ENCODE measurements at places on chromosomes 1 and 21.

DNA sequence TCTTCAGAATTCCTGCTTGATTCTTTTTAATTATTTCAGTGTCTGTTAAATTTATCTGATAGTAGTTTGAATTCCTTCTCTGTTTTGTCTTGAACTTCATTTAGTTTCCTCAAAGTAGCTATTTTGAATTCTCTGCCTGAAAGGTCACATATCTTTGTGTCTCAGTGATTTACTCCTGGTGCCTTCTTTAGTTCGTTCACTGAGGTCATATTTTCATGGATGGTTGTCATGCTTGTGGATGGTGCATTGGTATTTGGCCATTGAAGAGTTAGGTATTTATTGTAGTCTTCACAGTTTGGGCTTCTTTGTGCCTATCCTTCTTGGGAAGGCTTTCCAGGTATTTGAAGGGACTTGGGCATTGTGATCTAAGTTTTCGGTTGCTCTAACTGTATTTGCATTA, 267.9 kb downstream of the HHAT start:
- DNase-seq: no peak

GRCh38 chr1:245765230-245766000, 610.6 kb downstream of the KIF26B start:
- no peak for DNase-seq

GRCh38 chr21:46063227-46063626, 34.7 kb upstream of the COL6A2 start:
- no peak for DNase-seq

DNA sequence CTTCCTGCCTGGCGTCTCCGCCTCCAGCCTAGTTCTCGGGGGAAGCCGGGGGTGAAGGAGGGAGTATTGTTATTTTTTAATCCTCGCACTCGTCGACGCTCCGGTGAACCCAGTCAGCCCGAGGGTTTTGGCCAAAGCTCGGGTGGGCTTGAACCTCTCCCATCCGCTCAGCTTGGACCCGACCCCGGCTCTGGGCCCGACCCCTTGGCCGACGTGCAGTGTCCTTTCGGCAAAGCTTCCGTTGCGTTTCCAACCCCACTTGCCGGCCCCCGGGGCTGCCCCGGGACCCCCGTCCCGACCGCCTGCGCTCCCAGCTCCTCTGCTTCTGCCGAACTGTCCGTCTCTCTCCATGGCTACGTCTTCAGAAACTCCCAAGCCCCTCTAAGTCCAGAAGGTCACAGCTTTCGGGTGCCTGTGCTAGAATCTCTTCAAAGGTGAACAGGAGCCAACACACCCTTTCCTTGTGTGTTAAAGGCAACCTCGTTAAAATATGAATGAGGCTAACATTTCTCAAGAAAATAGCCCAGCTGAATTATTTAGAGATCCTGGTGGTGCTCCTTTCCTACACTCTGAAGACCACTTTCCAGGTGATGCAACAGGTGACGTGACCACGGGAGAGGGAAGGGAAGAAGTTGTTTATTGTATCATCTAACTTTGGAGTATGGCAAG, 647 bp downstream of the DESI2 start:
- DNase-seq: no peak

GRCh38 chr1:62732331-62732730, 44.1 kb upstream of the DOCK7 start:
- no peak for DNase-seq

DNA sequence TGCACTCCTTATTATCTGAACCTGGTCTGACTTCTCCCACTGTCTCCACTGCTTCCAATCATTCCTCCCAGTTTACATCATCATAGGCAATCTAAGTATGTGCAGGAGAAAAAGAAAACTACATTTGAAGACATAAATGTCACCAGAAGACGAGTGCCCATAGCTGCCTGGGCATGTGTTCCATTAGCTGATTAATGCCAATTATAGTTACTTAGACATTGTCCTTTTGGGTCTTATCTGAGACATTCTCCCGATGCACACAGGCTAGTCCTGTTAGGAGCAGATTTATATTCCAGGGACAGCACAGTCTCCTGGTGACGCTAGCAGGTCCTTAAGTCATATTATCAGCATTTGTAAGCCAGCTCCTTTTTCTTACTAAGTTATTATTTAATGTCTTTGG, 52.6 kb upstream of the PTGFRN start:
- DNase-seq: peak; percentile 40

DNA sequence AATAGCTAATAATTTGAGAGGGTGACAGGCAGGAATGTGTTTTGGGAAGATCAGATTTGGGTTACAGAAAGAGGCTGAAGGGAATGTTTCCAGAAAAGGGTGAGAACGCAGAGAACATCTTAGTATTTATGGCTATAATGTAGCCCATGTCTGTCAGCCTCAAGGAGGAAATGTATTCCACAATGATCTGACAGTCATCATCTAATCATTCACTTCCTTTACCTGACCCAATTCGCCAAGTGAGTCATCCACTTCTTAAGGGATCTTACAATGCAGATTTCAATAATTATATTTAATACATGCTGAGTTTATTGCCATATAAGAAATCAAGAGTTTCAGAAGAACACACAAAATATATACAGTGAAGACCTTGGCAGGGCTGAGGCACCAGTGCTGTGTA, 10.8 kb downstream of the TRIM45 start:
- DNase-seq: no peak

GRCh38 chr1:86866665-86867064, 47.3 kb downstream of the SELENOF start:
- DNase-seq: no peak

GRCh38 chr1:150567341-150567716, 12.1 kb downstream of the MCL1 start:
- no peak for DNase-seq

DNA sequence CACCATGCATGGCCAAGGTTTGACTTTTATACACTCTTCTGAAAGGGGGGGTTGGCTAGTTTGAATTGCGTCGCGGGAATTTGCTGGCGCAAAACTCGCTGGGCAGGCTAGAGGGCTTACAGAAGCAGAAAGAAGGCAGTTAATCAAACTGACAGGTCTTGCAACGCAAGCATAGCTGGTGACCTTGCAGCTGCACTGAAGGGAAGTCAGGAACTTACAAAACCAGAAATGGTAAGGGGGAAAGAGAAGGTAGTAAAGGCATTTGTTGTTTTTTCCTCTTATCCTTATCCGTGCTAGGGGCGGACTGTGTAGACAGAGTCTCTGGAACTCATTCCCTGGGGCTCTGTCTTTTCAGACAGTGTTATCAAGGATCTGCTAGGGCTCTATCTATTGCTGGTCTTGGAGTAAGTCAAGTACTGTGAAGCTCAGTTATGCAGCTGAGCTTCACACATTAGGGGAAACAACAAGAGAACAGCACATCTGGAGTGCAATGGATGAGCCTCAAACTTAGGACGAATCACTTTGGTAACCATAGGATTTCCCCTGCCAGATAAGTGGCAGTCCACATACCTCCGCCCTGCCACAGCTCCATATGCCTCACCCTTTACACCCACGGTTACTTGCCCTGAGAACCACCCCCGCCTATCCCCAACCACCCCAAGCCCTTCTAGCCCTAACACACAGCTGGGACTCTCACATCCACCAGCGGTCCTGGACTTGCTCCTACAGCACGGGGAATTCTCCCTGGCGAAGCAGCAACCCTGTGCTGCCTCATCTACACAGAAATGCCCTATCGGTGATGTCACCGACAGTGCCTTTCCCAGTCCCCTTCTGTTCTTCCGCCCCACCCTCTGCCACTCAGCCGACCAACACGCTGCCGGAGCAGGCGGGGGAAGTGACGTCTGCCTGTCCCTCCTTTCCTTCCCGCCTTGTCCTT, 251.4 kb downstream of the FAM72C start:
- DNase-seq: no peak

DNA sequence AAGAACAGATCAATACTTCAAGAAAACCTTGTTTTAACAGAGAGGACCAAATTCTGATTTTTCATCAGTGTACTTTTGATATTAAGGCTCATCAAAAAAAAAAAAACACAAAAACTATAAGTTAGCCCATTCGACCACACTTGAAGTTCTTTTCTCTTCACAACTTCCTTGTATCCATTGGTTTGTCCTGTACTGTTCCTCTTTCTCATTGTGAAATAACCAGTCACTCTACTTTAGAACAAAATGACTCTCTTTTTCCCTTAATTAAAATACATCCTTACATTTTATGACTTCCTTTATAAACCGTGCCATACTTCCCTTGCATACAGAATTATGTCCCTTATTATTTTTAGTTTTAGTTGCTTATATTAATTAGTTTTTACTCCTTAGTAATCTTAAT, 8.4 kb downstream of the QSOX1 start:
- no peak for DNase-seq

DNA sequence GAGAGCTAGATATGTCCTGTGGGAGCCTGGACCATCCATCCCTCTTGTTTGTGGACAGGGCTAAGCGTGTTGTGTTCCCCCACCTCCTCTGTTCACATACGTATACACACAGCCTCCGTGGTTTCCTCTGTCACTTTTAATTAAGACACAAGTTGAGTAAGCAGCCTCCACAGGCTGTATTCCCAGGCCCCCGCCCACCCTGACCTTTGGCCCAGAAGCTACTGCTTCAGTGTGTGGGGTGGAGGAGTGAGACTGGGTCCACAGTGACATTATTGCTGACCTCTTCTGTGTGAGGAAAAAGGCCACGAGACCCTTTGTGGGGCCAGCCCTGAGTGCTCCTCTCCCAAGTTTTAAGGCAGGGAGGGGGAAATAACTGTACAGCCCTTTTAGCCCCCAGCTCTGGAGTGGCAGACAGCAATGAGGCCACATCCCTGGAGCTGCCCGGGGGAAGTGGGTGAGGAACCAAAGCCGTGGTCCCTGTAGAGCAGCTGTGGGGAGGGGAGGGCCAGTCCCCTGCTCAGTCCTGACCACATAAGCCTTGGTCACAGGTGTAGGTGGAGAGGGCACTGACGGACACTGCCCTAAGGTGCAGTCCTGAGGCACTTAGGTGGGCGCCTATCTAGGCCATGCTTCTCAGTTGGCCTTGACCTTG, 4.4 kb downstream of the ELOVL1 start:
- DNase-seq: no peak

- no peak for DNase-seq
Measured at GRCh38 chr1:96992871-96993270, 271.3 kb downstream of the PTBP2 start.

DNA sequence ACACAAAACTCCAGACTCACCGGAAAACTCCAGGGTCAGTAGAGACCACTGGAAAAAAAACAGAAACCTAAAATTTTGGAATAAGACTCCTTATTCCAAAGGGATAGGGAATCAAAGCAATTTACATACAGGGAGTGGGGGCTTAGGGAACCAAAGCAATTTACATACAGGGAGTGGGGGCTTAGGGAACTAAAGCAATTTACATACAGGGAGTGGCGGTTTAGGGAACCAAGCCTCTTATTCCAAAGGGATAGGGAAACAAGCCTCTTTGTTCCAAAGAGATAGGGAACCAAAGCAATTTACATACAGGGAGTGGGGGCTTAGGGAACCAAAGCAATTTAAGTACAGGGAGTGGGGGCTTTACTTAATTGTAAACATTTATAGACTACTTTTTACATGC, 28.4 kb upstream of the TTLL7 start:
- DNase-seq: no peak

GRCh38 chr1:204145033-204145504, 6.8 kb downstream of the ETNK2 start:
- DNase-seq: no peak

DNA sequence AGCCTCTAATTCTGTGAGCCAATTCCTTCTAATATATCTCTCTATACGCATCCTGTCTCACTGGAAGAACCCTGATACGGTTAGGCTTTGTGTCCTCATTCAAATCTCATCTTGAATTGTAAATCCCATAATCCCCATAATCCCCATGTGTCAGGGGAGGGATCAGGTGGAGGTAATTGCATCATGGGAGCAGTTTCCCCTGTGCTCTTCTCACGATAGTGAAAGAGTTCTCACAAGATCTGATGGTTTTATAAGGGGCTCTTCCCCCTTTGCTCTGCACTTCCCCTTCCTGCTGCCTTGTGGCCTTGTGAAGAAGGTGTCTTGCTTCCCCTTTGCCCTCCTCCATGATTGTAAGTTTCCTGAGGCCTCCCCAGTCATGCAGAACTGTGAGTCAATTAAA, 116.1 kb downstream of the MRPS6 start:
- no peak for DNase-seq

GRCh38 chr1:218521414-218522169, 176.5 kb downstream of the TGFB2 start:
- no peak for DNase-seq

GRCh38 chr1:216682752-216683151, 40.5 kb downstream of the ESRRG start:
- DNase-seq: no peak

- DNase-seq: no peak
Measured at GRCh38 chr1:26315874-26316850, 1.6 kb upstream of the CD52 start.

- peak; percentile 35 for DNase-seq
Measured at GRCh38 chr1:208988811-208989222, 594.7 kb upstream of the CAMK1G start.
